LoVo (cell line): ENCODE measurements at places on chromosomes 3 and 15.

DNA sequence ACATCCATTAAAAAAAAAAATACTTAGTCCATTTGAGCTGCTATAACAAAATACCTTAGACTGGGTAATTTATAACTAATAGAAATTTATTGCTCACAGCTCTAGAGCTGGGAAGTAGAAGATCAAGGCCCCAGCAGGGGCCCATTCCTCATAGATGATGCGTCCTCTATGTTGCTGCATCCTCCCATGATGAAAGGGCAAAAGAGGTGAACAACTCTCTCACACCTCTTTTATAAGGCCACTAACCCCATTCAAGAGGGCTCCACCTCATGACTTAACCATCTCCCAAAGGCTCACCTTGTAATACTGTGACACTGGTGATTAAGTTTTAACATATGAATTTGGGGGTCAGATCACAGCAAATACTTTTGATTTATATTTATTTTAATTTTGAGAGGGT, 3.0 kb upstream of the TLNRD1 start:
- peak; percentile 22 for DNase-seq

DNA sequence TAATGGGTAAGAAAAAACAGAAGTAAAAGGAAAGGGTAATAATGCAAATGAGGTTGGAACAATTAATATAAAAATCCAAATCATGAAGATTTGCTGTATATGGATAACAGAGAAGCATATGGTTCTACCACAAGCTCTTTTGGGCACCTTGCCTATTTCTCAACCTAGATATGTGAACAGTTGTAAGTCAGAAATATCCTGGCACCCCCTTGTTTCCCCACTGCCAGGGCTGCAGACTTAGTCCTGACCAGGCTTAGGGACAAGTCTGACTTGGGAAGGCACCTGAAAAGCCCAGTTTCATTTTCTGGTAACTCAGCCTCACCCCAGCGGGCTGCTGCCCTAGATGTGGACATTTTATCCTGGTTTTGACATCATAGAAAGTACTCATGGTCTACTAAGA, 183.2 kb upstream of the STAC start:
- DNase-seq: no peak

DNA sequence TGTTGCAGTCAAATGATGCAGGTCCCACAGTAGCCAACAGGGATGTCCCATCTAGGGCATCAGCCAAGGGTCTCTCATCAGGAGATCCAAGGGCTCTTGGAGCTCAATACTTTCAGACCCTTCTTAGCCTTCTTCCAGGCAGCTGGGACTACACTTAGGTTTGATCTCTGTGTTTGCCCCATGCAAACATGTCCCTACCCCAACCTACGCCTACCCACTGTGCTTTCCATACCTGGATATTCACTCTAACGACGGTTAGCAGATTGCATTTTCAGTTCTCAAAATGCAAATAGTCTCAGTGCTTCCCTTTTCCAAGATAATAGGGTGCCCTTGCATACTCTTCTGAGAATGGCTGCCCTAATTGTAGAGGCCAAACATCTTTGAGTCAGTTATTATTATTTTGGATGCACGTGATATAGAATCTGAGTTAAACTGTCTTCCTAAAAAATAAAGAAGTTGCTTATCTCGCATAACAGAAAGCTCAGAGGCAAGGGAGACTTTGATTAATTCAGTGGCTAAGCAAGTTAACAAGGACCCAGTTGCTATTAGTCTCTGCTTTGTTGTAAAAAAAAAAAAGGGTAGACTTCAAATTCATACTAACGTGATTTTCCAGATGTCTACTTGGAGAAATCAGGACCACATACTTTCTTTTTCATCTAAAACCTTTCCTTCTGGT, 1.0 kb upstream of the CEP70 start:
- DNase-seq: no peak

DNA sequence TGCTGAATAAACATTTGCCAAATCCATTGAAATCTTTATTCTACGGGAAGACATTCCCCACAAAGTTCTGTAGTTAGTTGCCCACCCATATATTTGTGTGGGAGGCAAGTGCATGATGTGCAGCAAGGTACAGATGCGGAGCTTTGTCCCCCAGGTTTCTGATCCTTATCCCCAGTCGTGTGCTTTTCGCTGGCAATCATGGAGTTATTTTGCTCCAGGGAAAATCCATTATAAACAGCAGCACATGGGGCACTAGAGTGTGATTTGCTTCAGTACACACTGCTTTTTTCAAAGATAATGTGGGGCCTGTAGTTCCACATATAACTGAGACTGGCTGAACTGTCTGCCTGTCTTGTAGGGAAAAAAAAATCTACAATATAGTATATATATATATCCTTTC, 132.1 kb downstream of the FEZF2 start:
- DNase-seq: no peak

GRCh38 chr15:94972314-94972713, 741.0 kb downstream of the MCTP2 start:
- no peak for DNase-seq

- DNase-seq: no peak
Observed at GRCh38 chr15:91916051-91916450, 62.5 kb downstream of the SLCO3A1 start.

- no peak for DNase-seq
Observed at GRCh38 chr3:56291953-56292352, 176.3 kb downstream of the ERC2 start.

DNA sequence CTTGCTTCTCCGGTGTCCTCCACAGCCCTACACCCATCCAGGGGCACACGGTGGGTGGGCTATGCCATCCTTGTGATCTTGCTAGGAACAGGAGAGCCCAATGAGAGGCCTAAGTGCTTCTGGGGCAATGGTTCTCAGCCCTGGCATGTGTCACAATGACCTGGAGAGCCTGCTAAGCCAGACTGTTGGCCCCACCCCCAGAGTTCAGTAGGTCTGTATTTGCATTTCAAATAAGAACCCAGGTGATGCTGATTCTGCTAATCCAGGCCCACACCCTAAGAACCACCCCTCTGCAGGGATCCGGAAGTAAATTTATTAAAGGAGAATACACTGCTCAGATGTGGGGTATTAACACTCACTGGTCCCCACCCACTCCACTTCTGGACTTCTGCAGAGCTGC, 57.9 kb downstream of the RORA start:
- DNase-seq: no peak

GRCh38 chr15:42595626-42596240, 20.3 kb downstream of the STARD9 start:
- no peak for DNase-seq

- DNase-seq: no peak
Observed at GRCh38 chr3:161950318-161950868, 453.8 kb downstream of the OTOL1 start.

DNA sequence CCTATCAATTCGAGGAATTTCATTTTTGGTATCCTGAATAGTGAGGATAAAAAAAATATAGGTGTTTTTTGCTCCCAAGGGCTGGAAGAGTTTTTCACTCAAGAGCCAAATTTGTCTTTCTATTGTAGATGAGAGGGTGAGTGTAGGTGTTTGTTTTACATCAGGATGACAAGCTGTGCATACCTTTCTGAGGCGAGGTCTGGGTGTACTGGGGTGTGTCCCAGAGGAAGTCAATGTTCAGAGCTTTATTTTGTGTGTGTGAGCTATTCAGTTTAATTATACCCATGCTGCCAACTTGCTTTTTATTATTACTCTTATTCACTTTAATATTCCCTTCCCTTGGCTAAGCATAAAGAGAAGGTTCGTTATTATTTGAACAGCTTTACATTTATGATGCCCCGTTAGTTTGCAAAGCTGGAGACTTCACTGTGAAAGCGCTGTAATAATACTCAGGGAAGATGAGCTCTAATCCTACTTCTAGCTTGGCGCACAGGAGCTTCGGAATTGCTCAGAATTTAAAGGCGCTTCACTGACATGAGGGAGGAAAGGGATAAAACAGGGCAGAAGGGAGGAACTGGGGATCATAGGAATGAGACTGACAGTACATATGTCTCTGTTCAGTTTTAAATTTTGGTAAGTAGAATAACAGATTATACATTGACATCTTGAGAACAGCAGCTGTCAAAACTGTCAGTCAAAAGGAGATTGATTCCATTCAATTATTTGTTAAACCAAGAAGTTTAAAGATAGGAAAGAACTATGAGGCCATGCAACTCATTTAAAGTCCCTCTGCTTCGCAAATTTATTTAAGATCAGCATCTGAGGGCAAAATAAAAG, 117.7 kb upstream of the TP63 start:
- DNase-seq: peak; percentile 87

GRCh38 chr15:39118510-39118909, 462.4 kb upstream of the THBS1 start:
- DNase-seq: no peak

- no peak for DNase-seq
Observed at GRCh38 chr3:152843955-152844354, 9.0 kb downstream of the P2RY1 start.

DNA sequence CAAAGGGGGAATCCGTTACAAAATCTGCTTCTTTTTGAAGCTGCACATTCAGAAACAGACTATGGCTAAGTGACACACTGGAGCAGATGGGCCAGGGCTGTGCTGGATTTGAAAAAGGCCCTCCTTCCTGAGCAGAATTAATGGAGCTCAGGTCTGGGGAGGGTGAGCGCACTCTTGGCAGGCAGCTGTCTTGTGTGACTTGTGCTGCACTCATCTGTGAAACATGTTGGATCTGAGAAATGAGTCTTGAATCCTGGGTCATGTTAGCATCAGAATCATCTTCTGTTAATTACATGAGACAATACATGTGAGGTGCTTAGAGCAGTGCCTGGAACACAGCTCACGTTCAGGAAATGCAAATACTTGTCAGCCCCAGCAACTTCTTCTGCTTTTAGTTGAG, 219.6 kb downstream of the THSD4 start:
- no peak for DNase-seq

GRCh38 chr3:55683666-55684270, 196.7 kb upstream of the WNT5A start:
- DNase-seq: no peak

DNA sequence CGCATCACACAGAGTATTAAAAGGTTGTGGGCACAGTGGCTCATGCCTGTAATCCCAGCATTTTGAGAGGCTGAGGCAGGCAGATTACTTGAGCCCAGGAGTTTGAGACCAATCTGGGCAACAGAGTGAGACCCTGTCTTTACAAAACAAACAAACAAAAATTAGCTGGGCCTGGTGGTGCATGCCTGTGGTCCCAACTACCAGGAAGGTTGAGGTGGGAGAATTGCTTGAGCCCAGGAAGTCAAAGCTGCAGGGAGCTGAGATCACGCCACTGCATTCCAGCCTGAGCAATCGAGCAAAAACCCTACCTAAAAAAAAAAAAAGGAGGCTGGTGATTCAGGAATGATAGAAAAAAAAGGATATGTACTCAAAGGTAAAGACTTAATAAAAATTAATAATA, 28.2 kb upstream of the ST6GAL1 start:
- DNase-seq: no peak

DNA sequence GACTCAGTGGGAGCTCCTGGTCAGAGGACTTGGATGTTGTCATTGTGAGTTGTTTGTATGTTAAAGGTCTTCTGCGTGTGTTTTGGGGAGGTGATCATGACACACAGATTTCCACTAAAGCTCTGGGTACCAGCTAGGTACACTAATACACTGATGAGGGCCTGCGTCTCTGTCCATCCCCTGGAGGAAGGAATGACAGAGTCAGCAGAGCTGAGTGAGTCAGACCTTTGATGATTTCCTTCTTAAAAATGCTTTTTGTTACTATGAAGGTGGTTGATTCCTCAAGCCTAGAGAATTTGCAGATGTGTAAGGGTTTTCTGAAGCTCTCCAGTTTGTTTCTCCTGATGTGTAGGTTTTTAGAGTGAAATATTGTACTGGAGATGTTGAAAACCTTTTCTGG, 424.1 kb upstream of the TPM1 start:
- no peak for DNase-seq

DNA sequence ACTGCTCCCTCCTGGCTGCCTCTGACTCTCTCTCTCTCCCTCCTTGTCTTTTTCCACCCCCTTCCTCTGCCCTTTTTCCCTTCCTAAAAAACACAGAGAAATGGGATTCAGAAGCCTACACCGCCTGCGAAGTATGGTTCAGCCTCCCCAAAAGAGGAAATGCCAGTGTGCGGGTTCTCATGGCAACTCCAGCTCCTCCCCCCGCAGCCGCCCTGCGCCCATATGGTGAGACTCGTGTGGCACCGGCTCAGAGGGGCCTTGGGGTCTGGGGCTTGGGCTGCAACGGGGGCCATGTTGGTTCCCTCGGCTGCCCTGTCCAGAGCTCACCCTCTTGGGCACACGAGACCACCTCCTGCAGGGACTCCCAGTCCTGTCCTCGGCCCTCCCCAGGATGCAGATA, 23.6 kb upstream of the LINGO1 start:
- DNase-seq: no peak

GRCh38 chr15:31106495-31107300, 5.2 kb upstream of the TRPM1 start:
- DNase-seq: no peak

GRCh38 chr3:43017593-43018195, 38.6 kb downstream of the GASK1A start:
- no peak for DNase-seq
